Sigmoid colon (tissue), 7 donors: ENCODE measurements at places on chromosomes 3 and 15. TPM values are rescaled to one million over a fixed set of nuclear protein-coding genes. Genes with fewer than 3 reads are reported as not detected.

- no peak for DNase-seq
These were observed 15.2 kb upstream of the ITGA11 start for GRCh38 chr15:68447209-68447608.

GRCh38 chr3:176430244-176431037 is 766.8 kb downstream of the TBL1XR1 start:
- DNase-seq: no peak

- DNase-seq: no peak
These were observed 179.2 kb downstream of the RORA start for GRCh38 chr15:61049934-61050333.

DNA sequence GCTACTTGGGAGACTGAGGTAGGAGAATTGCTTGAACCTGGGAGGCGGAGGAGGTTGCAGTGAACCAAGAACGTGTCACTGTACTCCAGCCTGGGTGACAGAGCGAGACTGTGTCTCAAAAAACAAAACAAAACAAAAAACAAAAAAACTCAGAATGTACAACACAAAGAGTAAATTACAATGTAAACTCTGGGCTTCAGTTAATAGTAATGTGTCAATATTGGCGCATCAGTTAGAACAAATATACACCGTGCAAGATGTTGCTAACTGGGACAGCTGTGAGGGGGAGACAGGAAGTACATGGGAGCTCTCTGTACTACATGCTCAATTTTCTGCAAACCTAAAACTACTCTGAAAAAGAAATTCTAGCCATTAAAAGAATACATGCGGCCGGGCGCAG is 23.5 kb upstream of the TRPM1 start:
- no peak for DNase-seq

- DNase-seq: no peak
These were observed 765.3 kb downstream of the TBL1XR1 start for GRCh38 chr3:176431991-176432390.

TMC3 gene
- total RNA-seq: 0.82 TPM

GRCh38 chr3:128794067-128794768 is 68.2 kb downstream of the RAB7A start:
- DNase-seq: no peak

- DNase-seq: no peak
These were observed 105.0 kb upstream of the ICE2 start for GRCh38 chr15:60583946-60584345.

GRCh38 chr3:127193775-127194174 is 844 bp downstream of the PRR23E start:
- DNase-seq: no peak

PXYLP1 gene
- 12.2 TPM for total RNA-seq

ARNT2 gene
- total RNA-seq: 4.3 TPM

FEZF2 gene
- total RNA-seq: not detected

SLC6A1 gene
- 0.16 TPM for total RNA-seq

ATP1B3 gene
- total RNA-seq: 29.9 TPM

P2RY12 gene
- total RNA-seq: 4.2 TPM

SMAD6 gene
- 8.0 TPM for total RNA-seq

FMN1 gene
- 6.7 TPM for total RNA-seq

DNA sequence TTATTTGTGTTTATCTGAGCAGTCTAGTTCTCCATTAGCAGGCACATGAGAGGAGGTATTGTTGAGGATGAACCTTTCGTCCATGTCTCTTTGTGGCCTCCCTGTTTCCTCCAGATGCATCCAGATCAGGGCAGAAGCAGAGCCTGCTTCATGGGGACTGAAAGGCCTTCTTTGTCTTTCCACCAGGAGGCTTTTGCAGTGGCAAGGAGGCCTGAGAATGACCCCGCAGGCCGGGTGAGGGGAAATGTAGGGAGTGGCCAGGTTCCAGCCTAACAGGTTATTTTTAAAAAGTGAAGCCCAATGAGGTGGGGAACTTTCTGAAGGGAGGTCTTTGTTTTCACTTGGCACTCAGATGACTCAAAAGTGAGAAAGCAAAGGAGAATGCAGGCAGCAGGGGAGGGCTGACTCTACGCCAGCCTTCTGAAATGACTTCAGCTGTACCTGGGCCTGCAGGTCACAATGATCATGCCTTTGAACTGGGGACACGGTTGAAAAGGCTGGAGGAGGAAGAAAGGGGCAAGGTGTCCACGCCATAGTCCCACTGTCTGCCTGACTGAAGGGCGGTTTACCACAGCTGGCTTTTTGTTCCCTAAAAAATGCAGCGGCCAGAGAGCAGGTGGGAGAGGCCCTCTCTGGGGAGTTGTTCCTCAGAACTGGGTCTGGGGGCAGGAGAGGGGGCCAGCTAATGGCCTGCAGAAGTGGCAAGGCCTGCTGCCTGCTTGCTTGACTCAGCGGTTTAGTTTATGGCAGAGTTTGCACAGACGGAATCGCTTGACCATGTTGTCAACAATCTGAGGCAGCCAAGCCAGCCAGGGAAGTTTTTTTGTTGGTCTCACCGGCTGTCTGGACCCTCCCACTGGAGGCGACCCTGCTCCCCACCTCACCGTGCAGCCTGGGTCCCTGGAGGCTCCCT is 28.7 kb downstream of the CMTM7 start:
- no peak for DNase-seq

DNA sequence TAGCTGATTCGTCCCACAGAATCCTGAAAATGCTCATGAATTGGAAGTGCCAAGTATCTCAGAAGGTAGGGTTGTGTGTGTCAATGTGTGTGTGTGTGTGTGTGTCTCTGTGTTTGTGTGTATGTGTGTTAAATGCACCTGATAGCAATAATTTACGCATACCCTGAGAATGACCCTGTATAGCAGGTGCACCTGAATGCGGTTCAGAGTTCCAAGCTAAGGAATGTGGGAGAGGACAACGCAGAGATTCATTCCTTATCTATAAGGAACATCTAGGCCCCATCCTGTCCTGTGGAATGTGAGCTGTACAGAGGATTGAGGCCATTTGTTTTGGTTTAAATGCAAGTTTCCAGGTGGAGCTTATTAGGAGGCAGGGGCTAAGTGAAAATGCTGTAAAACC is 49.1 kb upstream of the NEDD4 start:
- DNase-seq: no peak

DNA sequence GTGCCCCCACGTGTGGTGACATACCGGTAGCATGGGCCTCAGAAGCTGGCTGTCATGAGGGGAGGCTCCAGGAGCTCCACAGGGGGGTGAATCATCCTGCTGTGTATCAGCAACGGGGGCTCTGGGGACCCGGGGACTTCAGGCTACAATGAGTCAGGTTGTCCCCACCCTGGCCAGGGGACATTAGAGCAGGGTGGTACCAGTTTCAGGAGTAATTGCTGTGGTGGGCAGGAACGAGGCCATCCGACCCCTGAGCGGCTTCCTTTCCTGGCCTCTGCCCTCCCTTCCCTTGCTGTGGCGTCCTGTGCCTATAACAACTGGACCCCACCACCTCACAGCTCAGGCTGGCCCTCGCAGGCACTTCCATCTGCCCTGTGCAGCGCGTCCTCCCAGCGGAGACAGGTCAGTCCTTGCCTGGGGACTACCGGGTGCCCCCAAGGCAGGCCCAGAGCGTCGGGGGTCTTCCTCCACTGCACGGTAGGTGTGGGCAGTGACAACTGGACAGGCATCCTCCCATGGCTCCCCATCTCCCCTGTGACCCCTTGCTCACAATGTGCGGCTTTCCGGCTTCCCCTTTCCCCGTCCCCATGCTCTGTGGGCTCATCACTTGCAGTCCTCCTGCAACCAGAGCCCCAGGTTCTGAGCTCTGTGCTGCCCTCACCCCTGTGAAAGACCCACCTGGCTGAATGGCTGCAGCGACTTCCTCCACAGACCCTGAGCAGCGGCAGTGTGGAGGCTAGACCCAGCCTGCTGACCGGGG is 57.0 kb downstream of the KLF15 start:
- peak; percentile 54 for DNase-seq

DNA sequence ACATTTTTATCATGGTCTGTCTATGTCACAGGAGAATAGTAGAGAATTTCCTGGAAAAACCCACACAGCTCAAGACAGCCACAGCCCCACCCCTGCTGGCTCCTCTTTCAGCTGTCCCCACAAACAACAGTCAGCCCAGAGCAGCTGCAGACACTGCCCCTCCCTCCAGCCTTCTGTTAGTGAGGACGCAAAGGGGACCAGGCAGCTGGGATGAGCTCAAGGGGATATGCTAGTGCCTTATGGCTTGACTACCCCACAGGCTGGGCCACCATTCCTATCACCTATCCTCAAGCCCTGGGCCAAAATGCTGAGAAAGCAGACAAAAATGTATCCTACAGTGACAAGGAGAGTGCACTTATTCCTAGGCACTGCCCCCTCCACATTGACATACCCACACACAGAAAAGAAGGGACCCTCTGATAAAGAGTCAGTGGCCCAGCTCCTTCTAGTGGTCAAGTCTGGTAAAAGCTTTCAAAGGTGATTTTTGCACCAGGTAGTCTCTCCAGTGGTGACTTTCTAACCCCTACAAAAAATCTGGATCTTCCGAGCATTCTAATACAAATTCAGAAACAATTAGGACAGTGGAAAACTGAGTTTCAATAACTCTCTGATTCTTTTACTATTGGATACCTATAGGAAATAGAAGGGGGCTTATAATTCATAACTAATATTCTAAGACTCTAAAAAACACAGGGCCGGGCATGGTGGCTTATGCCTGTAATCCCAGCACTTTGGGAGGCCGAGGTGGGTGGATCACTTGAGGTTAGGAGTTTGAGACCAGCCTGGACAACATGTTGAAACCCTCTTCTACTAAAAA is 3.0 kb upstream of the MAP1A start:
- no peak for DNase-seq

DNA sequence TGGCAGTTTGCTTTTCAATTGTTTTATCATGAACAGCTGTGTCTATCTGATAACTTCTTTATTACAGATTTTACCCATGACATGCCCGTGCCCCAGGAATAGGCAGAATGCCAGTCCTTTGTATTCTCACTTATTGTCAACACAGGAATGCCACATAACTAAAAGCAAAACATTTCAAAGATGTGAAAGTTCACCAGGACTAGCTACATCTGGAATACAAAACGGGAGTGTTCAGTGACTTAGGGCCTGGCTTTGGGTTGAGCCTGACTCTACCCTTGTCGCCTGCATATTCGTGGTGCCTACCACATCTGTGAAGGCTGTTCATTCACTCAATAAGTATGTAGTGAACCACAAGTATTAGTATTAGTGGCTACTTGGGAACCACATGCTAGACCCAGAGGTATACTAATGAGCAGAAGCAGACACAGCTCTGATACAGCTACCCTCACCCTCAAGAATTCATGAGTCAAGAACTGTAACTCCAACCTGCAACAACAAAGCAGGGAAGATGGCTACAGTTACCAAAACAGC is 2.9 kb downstream of the TNFSF10 start:
- no peak for DNase-seq

GRCh38 chr3:68953816-68954444 is 21.6 kb upstream of the TAFA4 start:
- no peak for DNase-seq

DNA sequence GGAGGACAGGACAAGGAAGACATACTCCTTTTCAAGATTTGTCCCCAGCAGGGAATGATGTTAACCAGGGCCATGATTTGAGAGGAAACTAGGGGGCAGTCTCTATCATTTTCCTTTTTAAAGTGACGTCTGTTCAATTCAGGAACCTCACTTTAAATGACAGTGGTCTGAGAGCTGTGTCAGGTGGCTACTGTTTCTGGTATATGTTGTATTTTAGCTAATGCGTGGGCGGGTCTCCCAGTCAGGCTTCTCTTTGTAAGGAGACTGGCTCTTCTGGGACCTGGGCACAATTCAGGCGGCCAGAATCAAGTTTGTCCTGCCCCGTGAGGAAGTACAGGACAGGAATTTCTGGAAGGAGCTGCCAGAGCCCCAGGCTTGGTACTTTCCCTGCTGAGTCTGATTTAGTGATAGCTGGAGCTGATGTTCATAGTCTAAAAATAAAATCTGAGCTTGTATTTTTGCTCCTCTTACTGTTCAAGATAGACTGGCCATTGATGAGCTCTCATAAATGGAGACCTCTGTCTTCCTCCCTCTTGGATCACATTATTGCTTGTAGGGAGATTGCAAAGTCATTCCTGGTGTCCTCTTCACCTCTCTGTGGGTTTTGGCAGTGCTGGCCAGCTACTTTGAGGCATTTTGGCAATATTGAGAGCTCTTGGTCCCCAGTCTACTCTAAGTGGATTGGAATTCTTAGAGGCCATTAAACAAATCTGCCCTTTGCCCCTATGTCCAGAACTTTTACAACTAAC is 25.6 kb downstream of the SQOR start:
- peak; percentile 72 for DNase-seq

SPSB4 gene
- 1.1 TPM for total RNA-seq

GRCh38 chr15:31482122-31482922 is 155.7 kb downstream of the KLF13 start:
- DNase-seq: peak; percentile 56

- DNase-seq: no peak
These were observed 7.5 kb downstream of the SETD2 start for GRCh38 chr3:47156396-47156795.

- no peak for DNase-seq
These were observed 137.2 kb downstream of the PPM1L start for GRCh38 chr3:160893207-160893606.

DNA sequence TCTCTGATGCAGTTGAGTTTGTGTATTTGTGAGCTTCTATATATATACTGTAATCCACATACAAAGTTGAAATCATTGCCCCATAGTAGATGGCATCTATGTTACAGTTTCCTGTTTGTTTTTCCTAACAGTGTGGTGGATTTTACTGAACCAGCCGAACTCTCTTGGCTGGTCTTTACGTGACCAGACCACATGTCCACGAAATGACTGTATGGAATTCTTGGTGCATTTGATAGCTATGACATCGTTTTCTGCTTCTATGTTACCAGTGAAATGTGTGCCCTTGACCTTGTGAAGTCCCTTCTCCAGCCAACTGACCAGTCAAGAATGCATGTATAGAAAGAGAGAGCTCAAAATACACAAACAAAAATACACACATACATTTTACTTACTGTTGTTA is 1.8 kb downstream of the KCNMB2 start:
- DNase-seq: no peak

KLHL25 gene
- total RNA-seq: 8.0 TPM

- DNase-seq: no peak
These were observed 19.2 kb downstream of the SEC11A start for GRCh38 chr15:84696757-84697156.

DNA sequence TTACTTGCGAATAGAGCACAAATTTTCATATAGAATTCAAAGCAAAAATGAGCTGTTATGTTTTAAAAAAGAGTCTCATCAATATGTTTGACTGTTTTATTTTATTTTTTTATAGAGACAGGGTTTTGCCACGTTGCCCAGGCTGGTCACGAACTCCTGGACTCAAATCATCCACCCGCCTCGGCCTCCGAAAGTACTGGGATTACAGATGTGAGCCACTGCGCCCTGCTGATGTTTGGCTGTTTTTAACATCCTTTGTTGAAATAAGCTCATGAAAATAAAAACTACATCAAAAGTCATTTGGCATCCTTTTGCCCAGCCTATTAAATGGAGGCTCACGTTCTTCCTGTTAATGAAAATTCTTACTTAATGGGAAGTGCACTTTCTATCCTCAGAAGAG is 154.7 kb downstream of the ATP10A start:
- DNase-seq: peak; percentile 34

ROPN1 gene
- total RNA-seq: not detected

DNA sequence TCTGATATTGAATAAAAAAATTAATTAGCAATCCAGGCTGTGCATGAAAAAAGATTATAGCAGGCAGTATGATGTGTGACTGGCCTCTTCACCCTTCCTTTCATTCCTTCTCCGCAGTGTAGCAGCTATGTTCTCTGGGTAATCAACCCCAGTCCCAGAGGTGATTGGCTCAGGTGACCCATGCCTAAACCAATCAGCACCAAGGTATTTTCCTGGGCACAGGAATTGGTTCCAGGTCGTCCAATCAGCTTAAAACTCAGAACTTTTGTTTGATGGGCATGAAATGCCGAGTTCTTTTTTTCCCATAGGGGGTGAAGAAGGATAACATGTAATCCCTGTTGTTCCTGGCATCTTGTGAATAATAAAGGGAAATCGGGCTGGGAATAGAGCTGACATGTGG is 5.8 kb upstream of the BNC1 start:
- DNase-seq: no peak
